DND-41 (cell line): ENCODE measurements at places on chromosomes 11 and 22.

- peak; percentile 8 for DNase-seq
Observed at GRCh38 chr11:92211576-92212167, 12.9 kb upstream of the FAT3 start.

GRCh38 chr11:12287009-12287373, 90.4 kb upstream of the PARVA start:
- DNase-seq = no peak

DNA sequence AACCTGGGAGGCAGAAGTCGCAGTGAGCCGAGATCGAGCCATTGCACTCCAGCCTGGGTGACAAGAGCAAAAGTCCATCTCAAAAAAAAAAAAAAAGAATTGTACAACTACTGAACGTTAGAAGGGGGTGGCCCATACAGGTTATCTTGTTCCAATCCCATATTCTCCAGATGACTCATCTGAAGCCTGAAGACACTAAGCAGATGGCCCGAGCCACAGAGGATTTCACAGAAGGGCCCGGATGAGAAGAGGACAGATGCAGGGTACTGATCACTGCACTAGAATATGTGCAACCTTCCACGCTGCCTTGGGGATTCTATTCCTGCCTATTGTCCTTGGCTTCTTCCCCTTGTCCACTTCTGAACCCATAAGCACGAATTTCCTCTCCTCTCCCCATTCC, 70.9 kb upstream of the UBASH3B start:
- no peak for DNase-seq

DNA sequence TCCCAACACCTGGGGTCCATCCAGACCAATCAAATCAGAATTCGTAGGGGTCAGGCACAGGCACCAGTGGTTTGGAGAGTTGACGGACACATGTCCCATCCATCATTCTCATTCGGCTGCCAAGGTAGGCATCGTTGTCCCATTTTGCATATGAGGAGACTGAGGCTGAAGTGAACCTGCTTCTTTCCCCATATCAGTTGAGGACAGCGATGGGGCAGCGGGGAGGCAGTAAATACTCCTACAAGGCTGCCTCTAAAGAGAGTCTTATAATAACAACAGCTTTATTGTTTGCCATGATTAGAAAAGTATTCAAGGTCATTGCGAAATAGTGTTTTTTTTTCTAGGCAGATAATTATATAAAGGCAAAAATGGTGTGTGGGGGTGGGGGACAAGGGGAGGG, 1.6 kb upstream of the BEST1 start:
- no peak for DNase-seq

DNA sequence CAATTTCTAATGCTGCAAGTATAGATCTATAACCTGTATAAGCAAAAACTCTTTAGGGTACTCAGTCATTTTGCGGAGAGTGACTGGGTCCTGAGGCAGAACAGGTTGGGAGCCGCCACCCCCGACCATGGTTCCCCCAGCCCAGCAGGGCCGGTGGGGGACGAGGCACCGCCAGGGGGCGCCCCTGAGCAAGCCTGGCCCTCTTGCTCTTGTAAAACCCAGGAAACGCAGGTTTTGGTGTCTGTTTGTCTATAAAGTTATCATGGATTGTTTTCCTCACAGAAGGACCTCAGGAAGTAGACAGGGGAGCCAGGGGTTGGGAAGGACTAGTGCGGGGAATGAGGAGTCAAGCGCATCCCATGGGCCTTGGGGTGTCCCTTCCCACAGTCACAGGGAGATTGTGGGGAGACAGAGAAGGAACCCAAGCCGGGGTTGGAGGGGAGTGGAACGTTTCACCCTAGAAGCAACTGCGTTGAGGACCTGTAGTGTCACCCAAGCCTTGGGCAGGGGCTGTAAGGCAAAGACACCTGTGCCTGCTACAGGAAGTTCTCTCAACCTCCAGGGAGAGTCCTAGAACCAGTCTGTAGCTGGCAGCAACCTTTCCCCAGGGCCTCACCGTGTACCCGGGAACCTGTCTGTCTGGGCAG, 26.4 kb downstream of the KCTD17 start:
- DNase-seq = peak; percentile 77

DNA sequence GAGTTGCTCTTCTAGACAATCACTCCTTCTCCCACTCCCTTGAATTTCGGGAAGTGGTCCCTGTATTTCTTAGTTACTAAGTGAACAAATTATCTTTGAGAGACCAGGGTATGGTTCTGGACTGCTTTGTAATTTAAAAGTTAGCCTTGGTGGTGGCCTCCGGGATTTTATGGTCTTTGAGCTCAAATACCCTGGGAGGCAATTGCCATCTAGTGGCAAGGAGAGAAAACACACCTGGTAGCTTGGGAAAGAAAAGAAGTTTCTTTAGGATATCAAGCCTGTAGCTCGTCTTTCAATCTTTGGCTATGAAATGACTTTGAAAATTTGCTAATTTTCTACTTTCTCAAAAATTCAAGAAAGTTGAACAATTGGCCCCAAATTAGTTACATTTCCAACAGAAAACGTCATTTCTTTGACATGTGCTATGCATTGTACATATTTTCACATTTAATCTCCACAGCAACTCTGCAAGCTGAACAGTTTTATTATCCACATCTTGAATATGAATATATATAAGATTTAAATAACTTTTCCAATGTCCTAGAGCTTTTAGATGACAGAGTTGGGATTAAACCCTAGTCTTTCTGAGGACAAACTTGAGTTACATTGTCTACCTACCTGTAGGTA, 39.1 kb downstream of the MMP27 start:
- peak; percentile 19 for DNase-seq

DNA sequence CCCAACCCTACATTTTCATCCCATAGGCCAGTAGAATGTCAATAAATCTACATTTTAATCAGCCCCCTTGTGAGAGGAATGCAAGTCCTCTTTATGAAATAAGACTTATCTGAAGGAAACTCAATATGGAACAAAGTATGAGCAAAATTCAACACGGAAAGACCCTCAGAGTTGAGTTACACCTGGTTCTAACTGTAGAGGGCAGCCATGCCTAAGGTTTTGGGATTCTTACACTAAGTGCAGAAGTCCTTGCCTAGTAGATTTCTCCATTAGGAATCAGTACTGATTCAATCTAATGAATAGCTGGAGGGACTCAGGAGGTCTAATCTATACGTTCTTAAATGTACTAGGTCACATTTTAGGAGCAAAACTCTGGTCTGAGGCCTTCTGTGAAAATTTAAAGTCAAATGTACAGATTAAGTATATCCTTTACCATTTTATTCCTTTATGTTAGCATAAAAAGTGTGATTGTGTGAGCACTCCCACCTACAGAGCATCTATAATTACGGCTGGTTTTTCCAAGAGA, 904.5 kb downstream of the DLG2 start:
- DNase-seq = no peak

GRCh38 chr11:91840640-91841240, 383.9 kb upstream of the FAT3 start:
- DNase-seq = no peak

- no peak for DNase-seq
Observed at GRCh38 chr11:2763984-2764383, 64.2 kb upstream of the KCNQ1OT1 start.

DNA sequence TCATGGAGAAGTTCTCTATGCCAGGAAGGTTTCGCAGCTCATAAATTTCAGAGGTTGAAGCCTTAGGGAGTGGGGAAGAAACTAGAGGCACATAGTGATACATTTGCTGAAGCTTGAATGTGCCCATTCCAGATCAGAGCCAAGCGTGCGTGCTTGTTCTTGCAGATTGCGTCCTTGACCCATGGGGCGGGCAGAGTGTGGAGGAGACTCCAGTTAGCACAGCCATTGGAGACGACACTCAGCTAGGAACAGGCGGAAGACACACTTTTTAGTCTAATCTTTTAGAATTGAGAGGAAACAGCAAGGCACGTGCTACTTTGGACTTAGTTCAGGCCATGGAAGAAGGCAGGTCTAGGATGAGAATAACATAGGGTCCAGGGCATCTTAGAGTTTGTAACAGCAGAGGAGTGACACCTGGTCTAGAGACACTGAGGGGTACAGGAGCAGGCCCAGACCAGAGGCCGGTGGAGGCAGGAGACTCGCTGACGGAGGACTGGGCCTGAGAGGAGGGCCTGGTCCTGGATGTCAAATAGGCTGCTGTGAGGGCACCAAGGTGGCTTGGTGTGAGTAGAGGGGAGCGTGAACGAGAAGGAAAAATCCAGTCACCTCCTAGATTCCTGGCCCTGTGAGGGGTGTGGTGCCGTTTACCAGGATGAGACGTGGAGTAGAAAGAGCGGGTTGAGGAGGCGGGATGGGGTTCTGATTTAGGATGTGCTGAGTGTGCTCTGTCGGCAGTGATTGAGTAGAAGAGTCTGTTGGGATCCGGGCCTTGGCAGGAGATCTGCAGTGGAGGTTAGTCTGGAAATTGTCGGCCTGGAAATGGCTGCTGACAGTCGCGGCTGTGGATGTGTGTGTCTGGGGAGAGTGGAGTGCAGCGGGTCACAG, 154.7 kb downstream of the TBC1D22A start:
- no peak for DNase-seq

DNA sequence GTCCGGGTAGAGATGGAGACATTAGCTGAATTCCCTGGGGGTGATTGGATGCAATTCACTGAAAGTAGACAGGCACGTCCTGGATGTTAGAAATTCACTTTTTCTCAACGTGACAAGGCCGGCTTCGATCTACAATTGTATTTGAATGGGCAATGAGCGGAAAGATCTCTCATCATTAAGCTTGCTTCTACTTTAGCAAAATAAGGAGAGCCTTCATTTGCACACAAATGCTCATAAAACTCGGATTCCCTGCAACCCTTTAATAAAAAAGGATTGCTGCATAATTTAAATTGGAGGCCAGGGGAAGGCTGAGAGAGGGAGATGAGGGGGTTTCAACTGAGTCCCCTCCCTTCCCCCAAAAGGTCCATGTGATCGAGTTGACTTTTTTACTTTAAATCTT, 10.6 kb upstream of the PAX6 start:
- DNase-seq = no peak
